ENCODE measurements at places on chromosomes 4 and X.

- DNase-seq = no peak
Observed at GRCh38 chr4:168847771-168848502, 162.1 kb downstream of the CBR4 start.

DNA sequence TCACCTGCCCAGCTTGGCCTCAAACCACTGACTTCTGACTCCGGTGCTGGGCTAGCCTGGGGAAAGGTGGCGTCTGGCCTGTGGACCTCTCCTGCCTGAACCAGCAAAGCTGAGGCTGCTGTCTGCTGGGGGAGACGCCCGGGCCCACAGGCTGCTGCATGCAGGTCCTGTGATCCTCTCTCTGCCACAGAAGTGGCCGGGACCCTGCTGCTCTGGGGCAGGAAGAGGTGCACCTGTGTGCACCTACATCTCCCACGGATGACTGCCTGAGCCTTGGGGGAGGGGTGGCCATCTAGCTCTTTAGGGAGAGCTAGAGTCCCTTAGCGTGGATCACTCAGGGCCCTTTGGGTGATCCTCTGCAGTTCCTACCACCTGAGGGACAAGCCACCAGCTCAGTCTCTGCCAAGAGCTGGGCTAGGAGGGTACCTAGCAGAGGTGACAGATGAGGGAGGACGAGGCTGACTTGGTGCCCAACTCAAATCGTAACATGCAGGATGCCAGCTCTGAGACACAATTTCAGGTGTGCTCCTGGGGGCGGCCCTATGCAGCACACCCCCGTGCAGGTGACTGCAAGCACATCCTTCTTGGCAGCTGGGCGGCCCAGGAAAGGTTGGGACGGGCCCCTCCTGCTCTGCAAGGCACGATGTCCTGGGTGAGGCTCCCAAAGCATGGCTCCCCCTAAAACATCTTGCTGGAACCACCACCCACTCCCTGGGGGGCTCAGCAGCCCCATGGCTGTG is 22.5 kb downstream of the LETM1 start:
- DNase-seq = no peak

DNA sequence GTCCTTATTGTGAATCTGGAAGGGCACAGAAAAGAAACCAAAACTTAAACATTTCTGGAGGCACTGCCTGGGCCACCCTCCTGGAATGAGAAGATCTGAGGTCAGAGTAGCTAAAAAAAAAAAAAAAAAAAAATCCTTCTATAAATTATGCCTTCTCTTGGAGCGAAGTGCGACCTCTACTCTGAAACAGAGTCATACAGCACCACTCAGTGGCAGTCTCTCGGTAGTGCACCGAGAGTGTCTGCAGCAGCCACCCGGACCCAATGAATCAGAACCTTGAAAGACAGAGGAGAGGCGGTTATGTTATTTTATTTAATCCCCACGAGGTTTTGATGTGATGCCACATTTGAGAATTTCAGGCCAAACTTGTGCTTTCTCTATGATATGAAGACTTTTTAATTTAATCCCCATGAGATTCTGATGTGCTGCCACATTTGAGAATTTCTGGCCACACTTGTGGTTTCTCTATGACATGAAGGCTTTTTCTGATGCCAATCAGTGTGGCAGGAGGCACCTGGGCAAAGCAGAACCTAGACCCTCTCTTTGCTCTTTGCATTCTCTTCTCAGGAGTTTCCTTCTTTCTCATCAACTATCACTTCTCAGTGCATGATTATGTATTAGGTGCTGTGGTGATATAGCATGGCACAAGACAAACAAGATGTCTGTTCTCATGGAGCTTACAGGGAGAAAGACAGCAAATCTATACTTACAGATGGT is 5.6 kb upstream of the CT47C1 start:
- DNase-seq = peak; percentile 12

DNA sequence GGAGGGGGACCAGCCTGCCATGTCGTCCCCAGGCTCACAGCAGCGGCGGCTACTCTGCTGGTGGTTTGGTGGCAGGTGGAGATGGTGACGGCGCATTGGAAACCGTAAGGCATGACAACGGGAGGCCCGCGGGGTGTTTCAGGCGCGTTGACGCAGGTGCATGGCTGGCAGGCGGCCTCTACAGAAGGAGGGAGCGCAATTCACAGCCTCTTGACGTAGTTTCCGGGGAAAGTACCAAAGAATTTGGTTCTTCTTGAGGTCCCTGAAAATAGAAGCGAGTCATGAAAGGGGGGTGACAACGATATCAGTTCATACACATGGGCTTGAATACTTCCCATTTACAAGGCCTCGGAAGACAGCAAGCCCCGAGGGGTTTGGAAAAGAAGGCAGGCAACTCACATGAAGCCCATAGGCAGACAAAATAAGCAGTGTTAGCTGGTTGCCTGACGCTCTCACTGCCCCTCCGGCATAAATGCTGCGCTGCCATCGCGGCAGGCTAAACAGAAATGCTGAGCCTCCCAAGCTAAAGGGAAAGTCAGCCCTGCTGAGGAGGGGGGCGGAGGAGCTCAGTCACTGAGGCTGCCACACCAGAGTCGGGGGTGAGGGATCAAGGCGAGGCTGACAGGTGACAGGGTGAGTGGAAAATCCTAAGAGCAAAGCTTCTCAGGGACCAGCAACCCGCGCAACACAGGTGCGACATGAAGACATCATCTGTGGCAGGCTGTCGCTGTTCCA is 52.3 kb upstream of the PDLIM3 start:
- no peak for DNase-seq

GRCh38 chrX:63350465-63350877 is 661 bp downstream of the SPIN4 start:
- peak; percentile 77 for DNase-seq

GRCh38 chr4:56870946-56871345 is 36.8 kb upstream of the REST start:
- peak; percentile 89 for DNase-seq

DNA sequence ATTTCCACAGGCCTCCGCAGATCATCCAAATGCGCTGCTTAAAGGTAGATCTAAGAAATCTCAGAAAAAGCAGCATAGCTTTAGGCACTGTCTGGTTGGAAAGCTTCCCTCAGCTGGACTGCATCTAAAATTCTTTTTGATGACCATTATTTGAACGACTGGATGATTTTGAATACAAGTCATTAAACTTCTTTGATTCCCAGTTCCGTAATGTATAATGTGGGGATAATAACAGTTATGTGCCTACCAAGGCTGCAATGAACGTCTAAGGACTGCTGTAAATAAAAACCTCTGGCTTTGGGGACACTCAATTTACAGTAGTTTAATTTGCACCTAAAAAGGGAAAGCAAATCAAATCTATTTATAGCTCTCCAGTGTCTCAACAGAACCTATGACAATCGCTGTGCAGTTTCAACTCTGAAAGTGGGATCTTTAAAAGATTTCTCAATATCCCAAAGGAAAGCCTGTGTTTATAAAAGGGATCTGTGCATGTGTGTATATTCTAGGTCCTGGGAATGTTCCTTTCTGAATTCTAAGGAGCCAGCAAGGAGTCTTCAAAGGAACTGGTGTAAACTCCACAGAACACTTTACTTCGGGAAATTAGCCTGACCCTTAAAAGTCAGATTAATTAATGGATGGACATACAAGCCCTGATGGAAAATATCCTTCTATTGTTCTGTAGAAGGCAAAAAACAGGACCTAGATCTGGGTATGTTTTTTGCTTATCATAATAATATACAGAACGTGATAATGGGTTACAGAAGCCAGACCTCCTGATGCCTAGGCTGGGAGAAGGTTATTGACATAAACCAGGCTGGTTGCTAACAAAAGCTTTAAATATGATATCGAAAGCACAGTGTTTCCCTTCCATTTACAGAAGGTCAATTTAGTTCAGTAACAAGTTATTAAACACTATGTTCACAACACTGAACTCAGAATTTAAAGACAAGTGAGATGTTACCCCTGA is 53.4 kb downstream of the AFAP1 start:
- DNase-seq = no peak

- DNase-seq = no peak
Observed at GRCh38 chr4:58739275-58739674, 1629.1 kb upstream of the IGFBP7 start.

DNA sequence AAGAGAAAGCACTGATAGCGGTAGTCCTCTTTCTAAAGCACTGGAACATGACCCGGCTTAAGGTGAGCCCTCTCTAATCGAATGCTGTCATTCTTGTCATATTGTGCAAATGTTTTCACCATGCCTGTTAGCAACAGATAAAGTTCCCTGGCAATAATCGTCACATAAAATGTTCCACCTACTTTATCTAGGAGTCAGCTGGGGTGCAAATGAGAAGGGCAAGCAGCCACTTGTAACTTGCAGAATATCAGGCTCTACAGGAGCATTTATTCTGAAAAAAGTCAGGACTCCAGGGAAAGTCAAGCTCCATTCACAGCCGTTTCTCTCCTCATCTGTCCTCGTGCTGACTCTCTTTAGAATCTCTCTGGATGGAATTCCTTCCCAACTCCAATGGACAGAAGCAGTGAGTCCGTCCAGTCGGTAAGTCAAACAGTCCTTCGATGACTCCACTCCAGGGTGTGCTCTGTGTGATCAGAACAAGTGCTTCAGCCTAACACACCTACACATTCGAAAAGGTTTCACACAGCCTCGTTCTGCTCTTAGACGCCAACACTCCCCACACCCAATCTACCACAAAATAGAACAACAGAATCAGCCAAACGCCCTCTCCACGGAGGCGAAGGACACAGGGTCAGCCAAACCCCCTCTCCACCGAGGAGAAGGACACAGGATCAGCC is 101.7 kb upstream of the FRG1 start:
- no peak for DNase-seq

GRCh38 chrX:16087076-16087475 is 36.3 kb upstream of the GRPR start:
- DNase-seq = no peak

- DNase-seq = no peak
Observed at GRCh38 chrX:3450881-3451570, 104.6 kb upstream of the MXRA5 start.

GRCh38 chrX:123184866-123185276 is 793 bp downstream of the GRIA3 start:
- DNase-seq = no peak

DNA sequence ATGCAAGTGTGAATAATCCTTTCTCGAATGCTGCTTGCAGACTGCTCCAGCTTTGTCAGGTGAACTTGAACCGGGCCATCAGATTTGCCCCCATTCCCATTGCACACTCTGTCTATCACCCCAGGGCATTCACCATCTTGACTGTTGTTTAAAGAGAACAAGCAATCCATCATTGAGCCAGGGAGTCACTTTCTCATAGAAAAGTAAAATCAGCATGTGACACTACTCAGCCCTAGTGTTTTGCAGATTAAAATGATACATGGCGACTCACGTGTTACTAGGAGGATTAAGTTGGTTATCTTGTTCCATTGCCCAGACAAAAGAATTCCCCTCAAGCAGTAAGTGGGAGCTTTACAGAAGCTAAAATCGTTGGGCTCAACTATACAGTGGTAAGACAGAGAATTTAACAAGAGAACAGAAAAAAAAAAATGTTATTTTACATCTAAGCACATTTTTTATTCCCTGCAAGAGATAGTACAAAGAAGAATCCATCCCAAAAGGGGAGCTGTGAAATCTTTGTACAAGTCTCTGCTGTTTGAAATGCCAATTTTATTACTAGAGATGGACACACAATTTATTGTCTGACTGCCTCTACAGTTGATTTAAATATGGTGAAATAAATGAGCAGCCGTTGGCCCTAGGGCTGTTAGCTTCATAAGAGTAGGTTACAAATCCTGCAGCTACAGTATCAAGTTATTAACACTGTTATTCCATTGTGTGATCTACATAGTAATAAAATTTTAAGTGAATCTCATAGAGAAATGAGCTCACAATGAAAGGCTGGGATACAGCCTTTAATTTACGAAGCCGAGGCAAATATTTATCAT is 67.5 kb downstream of the NEUROG2 start:
- no peak for DNase-seq

DNA sequence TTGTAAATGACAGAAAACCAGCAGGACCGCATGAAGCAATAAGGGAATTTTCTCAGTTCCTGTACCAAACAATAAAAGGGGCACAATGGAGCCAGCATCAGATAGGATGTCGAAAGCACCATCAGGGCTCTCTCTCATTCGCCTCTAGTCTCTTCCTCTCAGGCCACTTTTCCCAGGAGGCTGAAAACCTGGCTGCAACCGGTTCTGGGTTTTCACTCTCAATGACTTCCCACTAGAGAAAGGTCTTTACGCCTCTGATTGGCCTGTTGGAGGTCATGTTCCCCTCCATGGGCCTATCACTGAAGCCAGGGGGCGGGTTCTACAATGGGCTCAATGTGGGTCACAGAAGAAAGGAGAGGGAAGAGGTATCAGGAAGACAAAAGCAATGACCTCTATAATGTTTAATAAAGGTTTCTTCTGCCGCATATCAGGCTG is 29.3 kb downstream of the ZNF827 start:
- no peak for DNase-seq

GRCh38 chr4:37993806-37994205 is 33.6 kb downstream of the PTTG2 start:
- DNase-seq = no peak

DNA sequence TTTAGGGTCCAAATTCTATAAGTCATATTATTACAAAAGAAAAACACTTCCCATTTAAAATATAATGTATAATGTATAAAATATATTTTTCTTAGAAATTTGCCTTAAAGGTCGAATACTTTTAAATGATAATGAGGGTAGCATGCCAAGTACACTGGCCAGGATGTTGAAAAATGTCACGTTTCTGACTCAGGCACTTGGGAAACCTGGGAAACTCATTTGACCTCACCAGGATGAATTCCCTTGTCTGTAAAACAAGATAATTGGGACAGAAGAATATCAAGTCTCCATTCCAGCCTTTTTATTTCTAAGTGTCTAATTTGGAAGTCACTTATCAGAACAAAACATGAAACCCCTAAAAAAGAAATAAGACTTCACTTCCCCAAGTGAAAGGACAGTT is 3.4 kb upstream of the SLC39A8 start:
- DNase-seq = no peak

DNA sequence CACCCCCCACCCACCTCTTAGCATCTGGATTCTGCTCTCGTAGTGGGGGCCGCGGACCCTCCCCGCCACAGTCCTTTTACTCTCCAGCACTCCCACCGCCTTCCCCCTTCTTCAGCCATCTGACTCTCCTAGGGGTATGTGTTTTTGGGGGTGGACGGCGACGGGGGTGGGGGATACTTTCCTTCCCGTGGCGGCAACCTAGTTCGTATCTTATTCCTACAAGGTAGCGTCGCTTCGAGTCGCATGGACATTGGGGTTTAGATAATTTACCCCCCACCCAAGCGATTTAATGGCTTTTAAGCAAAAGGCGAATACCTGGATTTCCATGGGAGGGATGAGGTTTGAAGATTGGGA is 1.3 kb upstream of the BCORL1 start:
- DNase-seq = no peak

DNA sequence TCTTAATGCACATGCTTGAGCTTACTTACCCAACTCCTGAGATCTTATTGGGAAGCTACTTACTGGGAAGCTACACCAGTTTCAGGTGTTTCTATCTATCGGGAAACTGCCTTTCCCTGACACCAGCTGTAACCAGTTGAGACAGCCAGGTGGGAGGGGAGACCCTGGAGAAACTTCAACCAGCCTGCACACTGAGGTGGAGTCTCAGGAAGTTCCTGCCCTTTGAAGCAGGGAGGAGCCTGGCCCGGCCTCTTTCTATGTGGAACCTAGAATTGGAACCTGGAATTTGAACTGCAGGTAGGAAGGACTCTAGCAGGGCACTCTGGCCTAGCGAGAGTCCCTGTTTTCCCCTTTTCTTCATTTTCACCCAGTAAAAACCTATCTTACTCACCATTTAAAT is 425.8 kb upstream of the PABPC4L start:
- DNase-seq = no peak

GRCh38 chrX:46737462-46737861 is 21.5 kb downstream of the SLC9A7 start:
- DNase-seq = no peak

- DNase-seq = peak; percentile 13
Observed at GRCh38 chrX:12496343-12496742, 294.9 kb upstream of the PRPS2 start.

Data from NCI-H1092 treated with DMSO at 0.1 percent for 48 hours (cell line).